ENCODE measurements at places on chromosomes 11 and 22. TPM values are rescaled to one million over a fixed set of nuclear protein-coding genes. Genes with fewer than 3 reads are reported as not detected.

Gene P2RY2
- 0.55 TPM for total RNA-seq

Gene SLC22A8
- total RNA-seq = 2.4 TPM

Gene KBTBD4
- total RNA-seq = 16.6 TPM

Gene CRY2
- total RNA-seq = 34.8 TPM

Gene CRYBA4
- not detected for total RNA-seq

Gene RTN4R
- 36.0 TPM for total RNA-seq

Gene CTTN
- total RNA-seq = 239 TPM

Gene DRICH1
- total RNA-seq = 11.1 TPM

Gene CCDC188
- total RNA-seq = 3.3 TPM

Gene GPR83
- 0.62 TPM for total RNA-seq

Gene KCNK7
- 1.7 TPM for total RNA-seq

Gene WNT7B
- total RNA-seq = 4.3 TPM

Gene APOBEC3B
- 10.1 TPM for total RNA-seq

Gene UCP2
- total RNA-seq = 103 TPM

Gene FAT3
- 16.4 TPM for total RNA-seq

Gene HBE1
- total RNA-seq = not detected

Gene TTC12
- total RNA-seq = 38.5 TPM

Gene JAML
- 0.60 TPM for total RNA-seq

Gene ZNF70
- 8.9 TPM for total RNA-seq

Gene SERPIND1
- 0.40 TPM for total RNA-seq

Gene PKDREJ
- not detected for total RNA-seq

Gene SYT8
- total RNA-seq = 0.69 TPM

Gene OR4C16
- not detected for total RNA-seq

Gene NLRX1
- 14.7 TPM for total RNA-seq

Gene GCAT
- 28.1 TPM for total RNA-seq
